ENCODE measurements at places on chromosomes 7 and 10.

- DNase-seq = no peak
Measured at GRCh38 chr10:76229341-76229740, 797.9 kb downstream of the LRMDA start.

GRCh38 chr10:73017955-73018480, 63.4 kb upstream of the PLA2G12B start:
- DNase-seq = no peak

DNA sequence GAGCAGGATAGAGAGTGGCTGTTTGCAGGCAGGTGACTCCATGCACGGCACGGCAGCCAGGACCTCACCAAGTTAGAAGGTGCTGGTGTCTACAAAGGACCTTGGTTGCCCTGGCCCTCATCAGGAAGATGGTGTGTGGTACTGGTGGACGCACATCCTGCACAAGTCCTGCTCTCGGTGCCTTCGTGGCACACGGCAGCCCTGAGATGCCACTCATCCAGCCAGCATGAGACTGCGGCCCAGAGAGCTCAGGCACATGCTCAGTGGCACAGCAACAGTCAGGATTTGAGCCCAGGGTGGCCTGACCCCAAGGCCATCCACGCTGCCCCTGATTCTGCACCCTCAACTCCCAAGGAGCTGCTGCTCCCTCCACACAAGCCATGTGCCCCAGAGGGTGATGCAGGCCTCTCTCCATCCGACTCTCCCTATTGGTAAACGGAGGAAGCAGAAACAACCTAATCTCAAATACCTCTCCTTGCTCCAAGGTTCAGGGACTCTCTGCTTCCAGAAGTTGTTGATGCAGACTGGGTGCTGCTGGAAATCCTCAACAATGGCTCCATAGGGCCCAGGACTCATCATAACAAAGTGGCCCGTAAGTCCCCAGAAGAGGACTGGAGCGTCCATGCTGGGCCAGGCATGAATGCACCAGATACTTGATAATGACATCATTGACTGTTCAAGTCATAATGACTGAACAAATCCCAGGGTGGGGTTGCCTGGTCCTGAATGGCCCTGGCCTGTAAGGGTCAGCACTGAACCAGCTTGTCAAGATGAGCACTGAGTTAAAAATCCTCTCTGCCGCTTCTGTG, 93.6 kb downstream of the ARHGAP22 start:
- peak; percentile 20 for DNase-seq

GRCh38 chr7:41147606-41148485, 555.0 kb downstream of the INHBA start:
- DNase-seq = no peak

DNA sequence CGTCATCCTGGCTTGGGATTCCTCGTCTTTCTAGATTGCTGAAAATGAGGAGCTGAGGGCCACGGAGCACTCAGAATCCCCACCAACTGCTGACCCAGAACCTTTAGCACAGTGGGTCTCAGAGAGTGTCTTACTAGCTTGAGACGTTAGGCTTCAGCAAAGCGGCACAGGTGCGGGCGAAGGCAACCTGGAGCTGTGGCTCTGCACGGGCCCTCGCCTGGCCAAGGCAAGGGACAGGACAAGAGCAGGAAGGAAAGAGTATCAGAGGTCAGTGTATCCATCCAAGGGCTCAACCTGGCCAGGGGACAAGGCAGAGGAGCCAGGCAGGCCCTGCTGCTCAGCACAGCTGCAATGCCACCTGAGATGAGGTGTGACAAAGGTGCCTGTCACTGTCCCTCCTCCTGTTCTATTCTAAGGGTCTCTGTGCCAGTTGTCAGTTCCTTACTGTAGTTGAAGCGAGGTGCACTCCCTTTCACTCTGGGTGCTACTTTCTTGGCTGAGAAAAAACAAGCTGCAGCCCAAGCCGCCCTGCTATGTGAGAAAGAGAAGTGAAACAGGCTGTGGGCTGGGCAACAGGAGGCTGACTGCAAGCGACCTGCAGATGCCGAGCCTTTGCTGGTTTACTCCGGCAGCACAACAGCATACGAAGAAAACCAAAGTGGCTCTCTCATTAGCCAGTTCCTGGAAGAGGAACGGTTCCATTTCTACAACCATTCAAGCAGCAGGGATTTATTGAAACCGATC, 33.3 kb upstream of the KDM7A start:
- DNase-seq = no peak

GRCh38 chr10:49359349-49360270, 36.3 kb downstream of the DRGX start:
- DNase-seq = no peak

- no peak for DNase-seq
Measured at GRCh38 chr10:113104047-113104446, 154.0 kb downstream of the TCF7L2 start.

GRCh38 chr7:117896339-117896738, 23.1 kb upstream of the CTTNBP2 start:
- no peak for DNase-seq

GRCh38 chr10:124911124-124912067, 30.5 kb upstream of the ZRANB1 start:
- DNase-seq = no peak

GRCh38 chr10:21807180-21807579, 196.3 kb downstream of the DNAJC1 start:
- no peak for DNase-seq

DNA sequence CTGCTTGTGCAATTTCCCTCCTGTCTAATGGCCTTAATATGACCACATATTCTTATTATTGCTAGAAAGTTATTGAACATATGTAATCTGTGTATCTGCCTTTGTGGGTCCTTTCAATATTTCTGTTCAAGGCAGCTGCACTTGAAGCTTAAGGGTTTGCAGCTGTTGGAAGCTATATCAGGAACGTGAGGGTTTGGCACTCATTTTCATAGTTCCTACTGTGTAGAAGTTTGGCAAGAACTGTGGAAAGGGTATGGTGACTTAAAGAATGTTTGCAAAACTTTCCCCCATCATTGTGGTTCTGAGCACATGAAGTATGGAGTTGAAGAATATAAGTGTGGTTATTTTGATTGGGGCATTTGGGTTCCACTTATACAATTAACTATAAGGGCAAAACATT, 144.7 kb upstream of the SEMA3A start:
- no peak for DNase-seq

DNA sequence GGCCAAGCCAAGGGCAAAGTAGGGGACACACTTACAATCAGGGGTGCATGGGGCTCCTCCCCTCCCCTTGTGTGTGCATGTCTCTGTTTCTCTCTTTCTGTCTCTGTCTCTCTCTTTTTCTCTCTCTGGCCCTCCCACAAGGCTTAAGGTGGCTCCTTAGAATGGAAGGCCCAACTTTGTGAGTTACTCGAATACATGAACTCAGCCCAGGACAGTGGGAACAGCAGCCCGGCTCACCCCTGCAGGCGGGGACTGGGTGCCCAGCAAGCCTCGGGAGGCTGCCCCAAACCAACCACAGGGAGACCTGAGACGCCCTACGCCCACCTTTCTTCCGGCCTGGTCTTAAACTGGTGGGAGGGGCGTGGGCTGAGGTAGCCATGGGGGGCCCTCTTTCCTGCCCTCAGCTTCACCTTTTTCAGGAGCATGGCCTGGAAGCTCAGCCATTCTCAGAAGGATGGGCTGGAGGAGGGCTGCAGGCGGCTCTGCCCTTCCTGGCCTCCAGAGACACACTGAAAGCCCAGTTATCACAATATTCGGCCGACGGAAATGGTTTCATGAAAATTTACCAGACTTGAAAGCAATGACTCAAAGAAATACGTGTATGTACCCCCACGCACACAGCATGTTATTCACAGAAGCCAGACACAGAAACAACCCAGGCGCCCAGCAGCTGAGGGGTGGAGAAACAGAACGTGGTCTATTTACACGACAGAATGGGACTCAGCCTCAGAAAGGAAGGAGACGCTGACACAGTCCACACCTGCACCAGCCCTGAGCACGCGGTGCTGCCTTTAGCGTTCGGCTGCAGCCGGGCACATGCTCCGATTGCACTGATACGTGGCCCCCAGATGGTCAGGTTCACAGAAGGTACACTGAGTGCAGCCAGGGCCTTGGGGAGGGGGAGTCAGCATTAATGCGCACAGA, 229.5 kb downstream of the PTPRN2 start:
- no peak for DNase-seq

DNA sequence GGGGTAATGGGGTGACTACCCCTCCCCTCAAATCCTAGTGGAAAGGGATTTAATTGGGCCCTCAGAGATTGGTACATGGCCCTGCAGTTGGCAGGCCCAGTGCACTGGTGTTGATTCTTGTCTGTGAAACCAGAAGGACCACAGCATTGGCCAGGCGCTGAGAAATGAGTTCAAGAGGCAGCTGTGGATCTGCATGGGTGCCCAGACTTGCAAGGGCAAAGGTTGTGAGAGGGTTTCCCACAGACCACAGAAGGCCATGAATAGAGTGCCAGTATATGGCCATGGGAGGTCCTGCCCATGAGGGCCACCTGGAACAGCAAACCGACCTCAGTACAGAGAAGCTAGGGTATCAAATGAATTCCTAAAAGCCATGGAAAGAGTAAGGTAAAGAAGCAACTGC, 32.9 kb downstream of the TMEM168 start:
- no peak for DNase-seq

- no peak for DNase-seq
Measured at GRCh38 chr7:117009705-117010361, 56.5 kb downstream of the ST7 start.

DNA sequence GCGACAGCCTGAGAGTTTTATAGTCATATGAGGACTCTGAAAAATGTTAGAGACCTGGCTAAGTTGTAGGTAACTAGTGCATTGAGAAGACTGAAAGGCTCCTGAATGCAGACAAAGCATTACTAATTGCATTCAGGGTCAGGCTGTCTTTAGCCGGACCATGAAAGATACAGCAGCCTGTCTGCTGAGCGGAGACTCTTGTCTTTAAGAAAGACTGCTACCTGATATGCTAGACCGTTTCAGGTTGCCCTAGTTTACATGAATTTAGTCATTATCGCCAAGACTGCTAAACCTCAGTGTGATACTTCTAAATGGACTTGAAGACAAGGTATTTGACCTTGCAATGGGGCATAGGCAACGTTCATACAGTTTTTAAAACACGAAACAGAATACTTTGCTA, 81.2 kb downstream of the BMPR1A start:
- no peak for DNase-seq

- DNase-seq = no peak
Measured at GRCh38 chr10:110701617-110701971, 57.5 kb downstream of the RBM20 start.

GRCh38 chr7:140201393-140201792, 24.6 kb upstream of the KDM7A start:
- DNase-seq = no peak

DNA sequence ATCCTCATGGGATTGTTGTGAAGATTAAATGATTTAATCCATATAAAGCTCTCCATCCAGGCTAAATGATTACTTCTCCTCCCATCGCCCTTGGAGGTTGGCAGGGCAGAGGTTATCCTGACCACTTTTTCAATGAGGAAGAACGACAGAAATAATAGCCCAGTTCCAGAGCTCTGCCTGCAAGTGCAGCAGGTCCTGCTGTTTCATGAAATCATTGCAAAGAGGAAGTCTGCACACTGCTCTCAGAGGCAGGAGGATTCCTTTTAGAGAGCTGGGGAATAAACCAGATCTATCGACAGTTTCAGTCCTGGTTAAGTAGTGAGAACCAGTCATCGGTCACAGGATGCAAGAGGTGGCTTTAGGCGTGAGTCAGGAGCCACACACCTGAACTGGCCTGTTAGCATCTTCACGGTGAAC, 25.0 kb upstream of the CDH23 start:
- no peak for DNase-seq

GRCh38 chr10:72069751-72070526, 18.4 kb downstream of the SPOCK2 start:
- DNase-seq = no peak

DNA sequence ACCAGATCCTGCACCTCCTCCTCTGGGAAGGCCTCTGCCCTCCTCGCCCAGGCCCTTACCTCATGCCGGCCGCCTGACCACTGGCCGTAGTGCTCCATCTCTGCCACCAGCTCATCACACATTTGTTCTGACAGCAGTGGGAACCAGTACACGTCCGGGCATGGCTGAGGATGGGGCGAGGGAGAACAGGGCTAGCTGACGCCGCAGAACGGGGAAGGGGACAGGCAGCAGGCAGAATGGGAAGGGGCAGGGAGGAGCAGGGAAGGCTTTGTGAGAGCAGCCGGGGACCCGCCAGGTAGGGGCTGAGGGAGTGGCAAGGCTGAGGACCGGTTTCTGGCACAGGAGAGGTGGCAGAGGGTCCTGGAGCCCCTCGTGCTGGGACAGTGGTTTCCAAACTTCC, 8.0 kb upstream of the MOGAT3 start:
- no peak for DNase-seq

GRCh38 chr10:80290474-80291220, 1.2 kb upstream of the MAT1A start:
- DNase-seq = no peak

GRCh38 chr10:124524991-124525653, 63.5 kb downstream of the LHPP start:
- no peak for DNase-seq

DNA sequence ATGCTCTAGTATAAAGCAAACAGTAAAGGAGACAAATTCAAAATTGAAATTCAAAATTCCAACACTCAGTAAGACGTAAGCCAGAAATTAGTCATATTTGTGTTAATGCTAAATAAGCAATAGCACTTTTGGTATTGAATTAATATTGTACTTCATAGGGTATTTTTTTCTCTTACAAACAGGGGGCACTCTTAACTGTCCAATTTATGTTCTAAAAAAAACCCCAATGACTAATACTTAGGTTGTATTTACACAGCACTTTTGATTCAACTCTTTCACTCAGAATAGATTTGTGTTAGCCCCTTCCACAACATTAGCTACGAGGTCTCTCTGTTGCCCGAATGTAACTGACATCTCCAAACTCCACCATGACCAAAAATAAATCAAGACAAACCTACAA, 284.9 kb upstream of the COBL start:
- DNase-seq = no peak

GRCh38 chr10:2592360-2593160, 474.8 kb upstream of the PFKP start:
- DNase-seq = no peak

- no peak for DNase-seq
Measured at GRCh38 chr7:74231232-74231590, 21.4 kb downstream of the LAT2 start.

DNA sequence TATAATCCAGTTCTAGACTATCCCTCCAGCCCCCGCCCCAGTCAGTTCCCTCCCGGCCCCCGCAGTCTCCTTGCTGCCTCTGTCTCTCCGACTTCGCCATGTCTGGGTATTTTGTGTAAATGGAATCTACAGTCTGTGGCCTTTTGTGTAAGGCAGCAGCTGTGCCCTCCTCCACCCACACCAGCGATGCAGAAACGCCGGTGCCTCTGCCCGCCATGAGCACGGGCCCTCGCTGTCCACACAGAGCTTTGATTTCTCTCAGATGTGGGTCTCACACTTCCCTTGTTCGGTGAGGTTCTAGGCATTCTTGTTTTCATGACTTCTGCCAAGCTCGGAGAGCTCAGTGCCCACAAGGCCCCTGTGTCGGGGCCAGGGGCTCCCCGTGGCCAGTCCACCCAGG, 37.8 kb downstream of the NKX6-2 start:
- DNase-seq = no peak
